ENCODE measurements at places on chromosomes 5 and 9. TPM values are rescaled to one million over a fixed set of nuclear protein-coding genes. Genes with fewer than 3 reads are reported as not detected.

GRCh38 chr9:21506626-21507482 is 24.7 kb upstream of the IFNE start:
- H3K36me3 ChIP-seq: no peaks in the 10 kb centered on the region
- no peaks in the 10 kb centered on the region for H3K4me1 ChIP-seq
- DNase-seq: no peak
- H3K27me3 ChIP-seq: no peaks in the 10 kb centered on the region
- no peak overlapping the region for H3K4me3 ChIP-seq
- H3K27ac ChIP-seq: no peak overlapping the region

DNA sequence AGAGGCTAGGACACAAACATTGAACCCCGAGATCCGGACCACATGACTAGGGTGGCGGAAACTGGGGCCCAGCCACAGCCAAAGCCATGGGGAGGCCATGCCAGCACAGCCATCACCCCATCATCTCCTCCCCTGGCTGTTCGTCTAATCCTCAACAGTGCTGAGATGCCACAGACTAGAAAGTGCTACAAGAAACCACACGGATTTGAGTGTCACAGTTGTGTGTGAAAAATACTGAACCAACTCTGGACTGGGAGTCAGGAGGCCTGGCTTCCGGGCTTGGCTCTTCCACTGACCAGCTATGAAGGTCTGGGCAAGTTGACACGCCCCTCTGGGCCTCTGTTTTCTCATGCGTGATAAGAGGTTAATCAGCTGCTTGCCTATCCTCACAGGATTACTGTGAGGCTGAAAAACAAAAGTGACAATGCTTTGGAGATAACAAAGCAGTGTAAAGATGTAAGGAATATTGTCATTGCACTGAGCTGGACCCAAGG is 38.8 kb upstream of the SHB start:
- H3K27me3 ChIP-seq: peaks cover 14% of the 10 kb centered on the region
- no peaks in the 10 kb centered on the region for H3K36me3 ChIP-seq
- peaks cover 9% of the 10 kb centered on the region for H3K4me1 ChIP-seq
- no peak overlapping the region for H3K27ac ChIP-seq
- H3K4me3 ChIP-seq: no peak overlapping the region

DNA sequence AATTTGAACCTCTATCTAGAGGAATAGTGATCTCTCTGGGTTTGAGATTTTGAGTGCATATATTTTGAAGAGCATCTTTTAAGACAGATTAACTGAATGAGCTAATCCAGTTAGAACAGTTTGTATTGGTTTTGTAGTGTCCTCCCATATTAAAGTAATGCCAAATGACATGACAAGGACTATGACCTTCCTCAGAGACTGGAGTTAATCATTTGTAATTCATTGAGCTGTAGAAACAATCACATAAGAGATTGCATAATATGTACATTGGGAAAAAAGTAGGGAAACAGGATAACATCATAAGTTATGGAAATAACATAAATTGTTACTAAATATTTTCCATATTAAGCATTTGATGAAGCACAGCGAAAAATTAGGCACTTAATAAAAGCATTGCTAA is 45.8 kb upstream of the PRDM9 start:
- H3K36me3 ChIP-seq: no peaks in the 10 kb centered on the region
- no peaks in the 10 kb centered on the region for H3K4me1 ChIP-seq
- no peak for DNase-seq
- no peak overlapping the region for H3K4me3 ChIP-seq
- H3K27ac ChIP-seq: no peak overlapping the region
- no peaks in the 10 kb centered on the region for H3K27me3 ChIP-seq

DNA sequence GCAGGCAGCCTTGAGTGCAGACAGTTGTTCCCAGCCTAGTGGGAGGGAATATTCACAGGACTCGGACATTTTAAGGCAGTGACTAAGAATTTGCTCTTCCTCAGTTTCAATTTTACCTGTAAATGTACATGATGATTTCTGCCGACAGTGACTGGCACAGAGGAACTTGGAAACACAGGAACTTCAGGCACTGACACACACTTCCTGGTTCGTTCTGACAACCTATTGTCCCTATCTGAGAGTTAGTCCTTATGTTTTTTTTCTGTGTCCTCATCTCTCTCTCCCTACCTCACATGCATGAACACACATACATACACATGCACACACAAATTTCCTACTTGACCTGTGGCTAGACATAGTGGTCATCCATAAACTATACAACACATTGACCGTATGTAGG is 89.4 kb upstream of the CD180 start:
- no peak overlapping the region for H3K4me3 ChIP-seq
- H3K27me3 ChIP-seq: no peaks in the 10 kb centered on the region
- H3K4me1 ChIP-seq: no peaks in the 10 kb centered on the region
- no peaks in the 10 kb centered on the region for H3K36me3 ChIP-seq
- no peak for DNase-seq
- H3K27ac ChIP-seq: no peak overlapping the region

Gene PCDHB15
- polyA plus RNA-seq: 0.07 TPM

Gene GMCL2
- polyA plus RNA-seq: not detected

All from K562 (cell line).